ENCODE measurements at places on chromosomes 5 and 9.

- peak; percentile 39 for DNase-seq
Observed at GRCh38 chr9:100427366-100428263, 672 bp downstream of the MSANTD3 start.

- DNase-seq, result no peak
Observed at GRCh38 chr5:115875447-115875846, 33.7 kb downstream of the AP3S1 start.

GRCh38 chr5:122101636-122102285, 23.7 kb upstream of the LOX start:
- peak; percentile 60 for DNase-seq

GRCh38 chr9:122463828-122464632, 13.7 kb downstream of the OR1J1 start:
- peak; percentile 65 for DNase-seq

Measured in NCI-H748 treated with DMSO at 0.1 percent for 48 hours (cell line).